ENCODE measurements at places on chromosomes 2 and 18.

DNA sequence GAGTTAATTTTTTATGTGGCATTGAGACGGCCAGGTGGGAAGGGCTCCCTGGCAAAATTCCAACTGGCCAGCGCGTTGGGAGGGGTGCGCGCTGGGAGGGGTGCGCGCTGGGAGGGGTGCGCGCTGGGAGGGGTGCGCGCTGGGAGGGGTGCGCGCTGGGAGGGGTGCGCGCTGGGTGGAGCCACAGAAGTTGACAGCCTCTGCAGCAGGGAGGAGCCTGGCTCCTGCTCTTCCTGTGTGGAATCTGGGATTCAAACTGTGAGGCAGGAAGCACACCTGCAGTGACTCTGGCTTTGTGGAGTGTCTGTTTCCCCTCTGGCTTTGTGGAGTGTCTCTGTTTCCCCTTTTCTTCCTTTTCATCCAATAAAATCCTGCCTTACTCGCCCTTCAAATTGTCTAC, 147.9 kb upstream of the CBLN2 start:
- no peak for DNase-seq

GRCh38 chr2:11872948-11873269, 126.5 kb downstream of the LPIN1 start:
- DNase-seq, result no peak

DNA sequence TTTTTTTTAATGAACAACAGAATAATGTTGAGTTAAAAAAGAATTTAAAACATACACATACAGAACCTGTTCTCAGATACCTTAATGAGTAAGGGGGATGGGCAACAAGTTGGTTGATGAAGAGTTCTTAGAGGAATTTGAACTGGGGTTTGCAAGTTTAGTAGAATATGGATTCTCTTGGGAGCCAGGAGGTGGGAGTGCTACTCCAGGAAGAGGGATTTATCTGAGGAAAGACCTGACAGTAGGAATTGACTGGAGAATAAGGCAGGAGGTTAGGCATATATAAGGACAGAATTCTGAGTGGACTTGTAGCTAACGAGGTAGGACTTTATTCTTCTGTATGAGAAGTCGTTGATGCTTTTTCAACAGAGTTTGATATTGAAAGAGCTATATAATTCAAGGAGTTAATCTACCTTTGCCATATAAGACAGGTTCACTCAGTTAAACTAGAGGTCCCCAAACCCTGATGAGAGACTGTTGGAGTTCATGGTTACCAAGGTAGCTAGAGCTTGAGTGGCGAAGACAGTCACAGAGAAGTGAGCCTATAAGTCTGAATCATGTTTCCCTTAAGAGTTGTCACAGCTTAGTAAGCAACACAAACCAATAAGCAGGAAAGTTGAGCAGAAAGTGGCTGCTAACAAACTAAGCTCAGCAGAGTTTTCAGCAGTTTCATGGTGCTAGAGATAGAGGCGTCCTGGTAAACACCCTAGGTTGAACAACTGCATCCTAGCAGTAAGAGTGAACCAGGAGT, 88.2 kb downstream of the NCOA1 start:
- DNase-seq, result no peak

DNA sequence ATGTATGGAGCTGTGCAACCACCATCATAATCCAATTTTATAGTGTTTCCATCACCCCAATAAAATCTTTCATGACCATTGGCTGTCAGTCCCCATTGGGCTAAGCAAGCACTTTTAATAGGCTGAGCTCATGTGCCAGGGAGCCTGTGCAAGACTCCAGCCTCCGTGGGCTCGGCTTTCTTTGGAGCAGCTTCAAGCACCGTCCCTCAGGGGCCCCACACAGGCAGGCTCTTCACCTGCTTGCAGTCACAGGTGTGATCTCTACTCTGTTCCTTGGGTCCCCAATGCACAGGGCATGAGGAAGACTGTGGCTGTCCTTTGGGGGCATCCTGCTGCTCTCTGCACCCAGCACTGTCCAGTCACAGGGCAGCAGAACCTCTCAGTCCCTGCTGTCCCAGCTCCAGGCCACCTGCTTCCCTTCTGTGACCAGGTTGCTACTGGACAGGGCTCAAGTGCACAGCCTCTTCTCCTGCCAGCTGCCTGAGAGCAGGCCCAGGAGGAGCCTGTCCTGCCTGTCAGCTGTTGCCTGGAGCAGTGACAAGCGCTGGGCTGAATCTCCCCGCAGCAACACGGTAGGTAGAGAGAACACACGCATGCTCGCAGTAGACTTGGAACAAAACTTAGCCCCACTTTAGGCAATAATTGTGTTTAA, 40.7 kb upstream of the TMEM131 start:
- DNase-seq, result no peak

DNA sequence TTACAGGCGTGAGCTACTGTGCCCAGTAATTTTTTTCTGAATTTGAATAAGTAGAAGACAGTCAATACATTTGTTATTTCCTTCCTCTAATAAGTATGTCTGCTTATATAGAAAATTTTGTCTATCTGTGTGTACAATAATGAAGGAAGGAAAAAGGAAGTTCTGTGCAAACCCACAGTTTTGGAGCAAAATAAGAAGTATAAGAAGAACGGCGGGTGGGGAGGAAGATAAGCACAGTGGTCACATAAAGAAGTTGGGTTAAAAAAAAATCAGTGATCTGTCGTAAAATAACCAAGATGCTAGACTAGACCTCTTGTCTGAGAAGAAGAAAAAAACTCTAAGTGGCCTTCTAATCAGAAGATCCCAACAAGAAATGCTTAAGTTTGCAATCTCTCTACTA, 20.2 kb downstream of the MGAT4A start:
- DNase-seq, result no peak

GRCh38 chr2:31402388-31402787, 12.2 kb downstream of the XDH start:
- no peak for DNase-seq

DNA sequence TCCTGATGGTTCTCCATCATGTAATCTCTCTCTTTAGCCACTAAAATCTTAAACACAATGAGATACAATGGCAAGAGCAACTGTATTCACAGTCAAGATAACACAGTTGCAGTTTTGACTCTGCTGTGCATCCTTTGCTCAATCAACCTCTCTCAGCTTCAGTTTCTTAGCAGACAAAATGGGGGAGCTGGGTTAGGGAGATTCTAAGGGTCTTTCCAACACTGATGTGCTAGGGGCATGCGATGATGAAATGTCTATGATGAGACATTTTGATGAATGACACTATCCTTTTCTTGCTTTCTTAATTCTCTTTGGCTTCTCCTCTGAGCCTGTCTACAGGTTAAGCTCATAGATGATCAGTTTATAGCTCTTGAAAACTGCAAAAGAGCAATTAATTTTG, 1.1 kb downstream of the SERPINB10 start:
- DNase-seq, result no peak

DNA sequence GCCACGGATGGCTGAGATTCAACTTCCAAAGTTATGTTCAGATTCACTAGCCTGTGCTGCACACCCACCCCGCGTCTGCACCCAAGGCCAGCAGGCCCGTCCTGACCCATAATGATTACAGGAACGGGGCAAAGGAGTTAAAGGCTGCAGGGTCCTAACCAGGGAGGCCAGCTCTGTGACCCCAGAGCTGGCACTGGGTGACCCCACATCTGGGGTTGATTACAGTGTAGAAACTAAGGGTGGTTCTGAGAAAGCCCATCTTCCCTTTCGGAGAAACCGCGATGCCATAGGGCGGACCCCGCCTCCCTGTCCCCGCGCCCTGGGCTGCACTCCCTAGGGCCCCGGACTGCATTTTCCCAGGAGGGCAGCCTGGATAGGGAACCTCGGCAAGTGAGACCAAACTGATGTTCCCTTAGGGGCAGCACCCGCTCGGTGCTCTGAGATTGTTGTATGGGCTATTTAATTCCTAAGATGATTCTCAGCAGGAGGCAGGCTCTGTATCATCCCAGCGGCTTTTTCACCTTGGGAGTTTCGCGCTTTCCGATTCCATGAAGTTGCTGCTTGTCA, 2.2 kb upstream of the GPR148 start:
- no peak for DNase-seq

- DNase-seq, result no peak
Measured at GRCh38 chr18:12857991-12858544, 26.0 kb downstream of the PTPN2 start.

- DNase-seq, result no peak
Measured at GRCh38 chr2:77398970-77399600, 123.1 kb downstream of the LRRTM4 start.

DNA sequence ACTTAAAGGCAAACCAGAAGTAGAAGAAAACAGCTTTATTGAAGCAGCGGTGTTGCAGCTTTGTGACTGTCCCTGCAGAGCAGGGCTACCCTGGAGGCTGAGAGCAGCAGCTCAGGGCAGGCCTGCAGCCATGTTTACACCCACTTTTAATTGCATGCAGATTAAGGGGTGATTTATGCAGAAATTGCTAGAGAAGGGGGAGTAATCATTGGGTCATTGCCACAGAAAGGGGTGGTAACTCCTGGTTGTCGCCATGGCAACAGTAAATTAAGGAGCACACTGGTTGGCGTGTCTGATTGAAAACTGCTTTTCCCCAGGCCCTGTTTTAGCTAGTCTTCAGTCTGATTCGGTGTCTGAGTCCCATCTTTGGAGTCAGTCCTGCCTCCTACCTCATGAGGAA, 195.4 kb upstream of the HDAC4 start:
- no peak for DNase-seq

GRCh38 chr2:101300164-101300563, 8.3 kb downstream of the RNF149 start:
- no peak for DNase-seq

GRCh38 chr2:188534875-188535274, 243.2 kb downstream of the GULP1 start:
- no peak for DNase-seq

GRCh38 chr18:10916865-10917264, 232.5 kb downstream of the PIEZO2 start:
- DNase-seq, result no peak

DNA sequence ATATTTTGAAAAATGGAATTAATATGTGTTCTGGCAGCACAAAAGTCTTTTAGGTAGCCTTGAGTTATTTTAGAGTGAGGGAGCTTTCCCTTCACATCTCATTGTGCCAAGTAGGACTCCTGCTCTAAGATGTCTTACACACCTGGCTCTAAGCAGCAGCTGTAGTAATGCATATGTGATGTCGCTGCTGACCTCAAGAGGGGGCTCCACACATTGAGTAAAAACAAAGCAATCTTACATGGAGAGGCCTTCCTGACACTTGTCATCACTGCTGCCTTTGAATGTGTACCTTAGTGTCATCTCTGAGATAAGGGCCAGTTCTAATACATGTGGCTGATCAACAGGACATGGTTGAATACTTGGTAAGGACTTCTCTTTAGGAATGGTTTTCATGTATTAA, 75.8 kb downstream of the ACTR3 start:
- DNase-seq, result peak; percentile 36

- no peak for DNase-seq
Measured at GRCh38 chr2:217853301-217853881, 149.4 kb downstream of the TNS1 start.

GRCh38 chr2:235955664-235956063, 212.5 kb downstream of the GBX2 start:
- no peak for DNase-seq

- no peak for DNase-seq
Measured at GRCh38 chr2:142220239-142220638, 89.4 kb upstream of the LRP1B start.

DNA sequence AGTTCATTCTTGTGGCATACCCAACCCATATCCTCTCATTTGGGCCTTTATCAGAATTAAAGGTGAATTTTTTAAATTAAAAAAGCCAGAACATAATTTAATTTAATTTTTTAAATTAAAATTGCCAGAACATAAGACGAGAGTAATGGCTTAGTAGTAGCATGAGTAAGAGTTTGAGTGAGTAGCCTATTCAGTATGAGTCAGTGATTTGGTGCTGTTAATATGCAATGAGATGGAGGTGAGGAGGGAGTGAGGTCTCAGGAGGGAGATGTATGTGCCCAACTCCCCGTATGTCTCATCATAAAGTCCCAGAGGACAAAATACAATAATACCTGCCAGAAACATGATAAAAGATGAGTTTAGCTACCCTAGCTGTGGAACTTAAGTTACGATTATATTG, 115.3 kb upstream of the THOC1 start:
- no peak for DNase-seq

Measured in glomerular endothelial cell (primary cell).